Naive thymus-derived CD4-positive, alpha-beta T cell (primary cell): ENCODE measurements at places on chromosomes 4 and X. TPM values are rescaled to one million over a fixed set of nuclear protein-coding genes. Genes with fewer than 3 reads are reported as not detected.

GRCh38 chr4:173752610-173753230 lies 222.7 kb upstream of the HAND2 start:
- peak; percentile 1 for DNase-seq

GRCh38 chr4:139015948-139016471 lies 429 bp downstream of the NOCT start:
- DNase-seq, result no peak

- DNase-seq, result no peak
These were observed 9.0 kb upstream of the CHIC2 start for GRCh38 chr4:54073271-54073880.

GDPD2 gene
- not detected for total RNA-seq

GRCh38 chrX:102154900-102155805 lies 624 bp downstream of the BEX5 start:
- peak; percentile 45 for DNase-seq

DNA sequence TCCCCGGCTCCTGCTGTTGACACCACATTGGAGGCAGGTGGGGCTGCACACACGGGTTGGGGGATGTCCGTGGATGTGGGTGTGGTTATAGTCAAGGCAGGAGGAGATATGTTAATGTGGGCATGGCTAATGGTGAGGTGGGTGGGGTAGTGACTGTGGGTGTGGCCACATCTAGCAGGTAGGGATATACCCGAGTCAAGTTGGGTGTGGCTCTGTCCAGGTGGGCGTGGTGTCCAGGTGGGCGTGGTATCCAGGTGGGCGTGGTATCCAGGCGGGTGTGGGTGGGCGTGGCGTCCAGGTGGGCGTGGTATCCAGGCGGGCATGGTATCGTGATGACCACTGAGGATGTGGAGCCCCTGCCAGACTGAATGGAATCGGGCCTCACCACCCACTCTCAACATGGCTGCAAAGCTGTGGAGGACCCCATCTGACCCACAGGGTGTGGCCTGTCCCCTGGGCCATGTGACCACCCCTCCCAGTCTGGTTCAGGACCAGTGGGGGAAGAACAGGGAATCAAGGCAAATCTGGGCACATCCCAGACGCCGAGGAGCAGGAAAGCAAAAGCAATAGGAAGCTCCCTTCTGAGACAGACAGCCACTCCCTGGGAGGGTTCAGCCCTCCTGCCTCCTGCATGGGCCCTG lies 21.0 kb downstream of the MAN2B2 start:
- DNase-seq, result no peak

DNA sequence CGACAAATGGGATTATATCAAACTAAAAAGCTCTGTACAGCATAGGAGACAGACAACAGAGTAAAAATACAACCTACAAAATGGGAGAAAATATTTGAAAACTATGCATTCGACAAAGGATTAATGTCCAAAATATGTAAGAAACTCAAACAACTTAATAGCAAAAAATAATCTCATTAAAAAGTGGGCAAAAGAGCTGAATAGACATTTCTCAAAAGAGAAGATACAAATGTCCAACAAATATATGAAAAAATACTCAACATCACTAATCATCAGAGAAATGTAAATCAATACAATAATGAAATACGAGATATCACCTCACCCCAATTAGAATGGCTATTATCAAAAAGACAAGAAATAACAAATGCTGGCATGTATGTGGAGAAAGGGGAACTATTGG lies 272.9 kb downstream of the KLHL13 start:
- DNase-seq, result no peak

GRCh38 chr4:80360900-80361299 lies 25.4 kb downstream of the CFAP299 start:
- DNase-seq, result no peak

DNA sequence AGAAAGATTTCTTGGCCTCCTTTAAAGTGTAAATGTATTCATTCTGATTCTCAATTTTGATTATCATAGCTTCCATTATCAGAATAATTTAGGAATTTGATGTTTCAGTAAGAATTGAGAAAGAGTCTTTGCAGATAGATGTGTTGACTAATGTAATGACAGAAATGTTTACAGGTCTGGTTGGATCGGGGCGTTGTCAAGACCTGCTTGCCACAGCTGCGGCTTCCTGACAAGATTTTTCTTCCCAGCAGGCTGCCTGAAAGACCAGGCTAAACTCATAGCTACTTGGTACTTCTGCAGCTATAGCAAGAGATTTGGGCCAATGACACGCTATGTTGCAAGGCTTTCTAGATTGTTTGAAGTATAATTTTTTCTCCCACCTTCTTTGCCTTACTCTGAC lies 91.5 kb upstream of the ANKRD50 start:
- DNase-seq, result no peak
